ENCODE measurements at places on chromosomes 5 and 9.

GRCh38 chr9:96149533-96150280, 152.3 kb downstream of the HSD17B3 start:
- no peak for DNase-seq

- DNase-seq: no peak
These were observed 2.8 kb downstream of the TUBB4B start for GRCh38 chr9:137243626-137244485.

- no peak for DNase-seq
These were observed 190.6 kb downstream of the DAB2IP start for GRCh38 chr9:121841771-121842611.

DNA sequence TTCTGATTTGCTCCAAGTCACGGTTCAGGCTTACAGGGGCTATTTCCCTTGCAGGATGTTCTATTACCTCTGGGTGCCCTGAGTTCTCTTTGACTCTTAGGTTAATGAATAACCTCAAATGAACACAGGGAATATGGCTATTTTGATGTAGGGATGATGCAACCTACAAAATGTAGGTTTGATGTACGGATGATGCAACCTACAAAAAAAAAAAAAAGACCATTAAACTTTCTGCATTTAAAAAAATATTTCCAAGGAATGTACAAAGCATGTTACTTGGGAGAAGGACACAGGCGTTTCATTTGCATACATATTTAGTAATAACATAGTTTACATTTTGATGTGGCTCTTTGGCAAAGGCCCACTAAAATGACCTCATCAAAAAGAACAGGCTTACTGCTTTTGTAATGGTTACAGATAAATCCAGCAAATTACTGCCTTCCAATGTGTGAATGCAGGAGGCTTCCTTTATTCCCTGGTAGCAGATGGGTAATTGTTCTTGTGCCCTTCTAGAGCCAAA, 36.3 kb downstream of the ZNF474 start:
- DNase-seq: no peak

GRCh38 chr5:37807621-37808301, 32.1 kb downstream of the GDNF start:
- DNase-seq: no peak

- no peak for DNase-seq
These were observed 273.5 kb downstream of the ARRDC3 start for GRCh38 chr5:91109634-91110033.

DNA sequence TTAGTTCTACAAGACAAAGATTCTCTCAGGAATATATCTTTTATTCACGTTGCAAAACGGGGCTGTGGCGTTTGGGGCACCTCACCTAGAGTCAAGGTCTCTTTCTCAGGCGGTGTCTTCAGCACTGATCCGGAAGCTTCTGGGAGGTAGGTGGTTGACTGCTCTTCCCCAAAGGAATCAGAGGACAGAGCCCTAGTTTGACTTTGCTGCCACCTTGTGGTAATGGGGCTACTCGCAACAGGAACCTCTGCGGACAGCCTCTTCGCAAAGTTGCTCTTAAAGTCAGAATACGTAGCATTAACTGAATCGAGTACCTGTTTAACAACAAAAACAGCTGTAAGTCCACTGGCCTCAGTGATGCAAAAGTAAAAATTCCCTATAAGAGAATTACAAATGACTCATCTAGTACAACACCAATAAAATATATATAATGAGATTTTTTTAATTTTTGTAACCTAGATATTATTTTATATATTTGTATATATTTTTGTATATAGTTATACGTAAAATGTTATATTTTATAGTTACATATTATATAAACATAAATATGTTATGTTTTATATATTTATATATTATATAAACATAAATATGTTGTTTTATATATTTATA, 13.3 kb upstream of the GPX8 start:
- DNase-seq: peak; percentile 73

All from activated effector memory CD4-positive, alpha-beta T cell treated with Interleukin-2 at 50 U/mL for 16 hours (primary cell).